ENCODE measurements at places on chromosomes 3 and 15. TPM values are rescaled to one million over a fixed set of nuclear protein-coding genes. Genes with fewer than 3 reads are reported as not detected.

PARP15 gene
- 6.1 TPM for total RNA-seq

ROPN1 gene
- total RNA-seq = not detected

P3H2 gene
- total RNA-seq = 50.4 TPM

GRCh38 chr3:9244495-9245183 is 4.8 kb downstream of the SRGAP3 start:
- no peak overlapping the region for H3K27ac ChIP-seq
- no peaks in the 10 kb centered on the region for H3K36me3 ChIP-seq
- H3K4me1 ChIP-seq = peaks cover 15% of the 10 kb centered on the region
- H3K4me3 ChIP-seq = no peak overlapping the region

- H3K27ac ChIP-seq = no peak overlapping the region
- DNase-seq = no peak
- no peaks in the 10 kb centered on the region for H3K4me1 ChIP-seq
- H3K4me3 ChIP-seq = no peak overlapping the region
These were observed 60.9 kb downstream of the MSL2 start for GRCh38 chr3:136135039-136135802.

GRCh38 chr3:117628823-117629291 is 919.3 kb downstream of the TUSC7 start:
- DNase-seq = peak; percentile 92
- peak overlapping the region; percentile 73 for H3K27ac ChIP-seq
- H3K27me3 ChIP-seq = no peaks in the 10 kb centered on the region
- no peaks in the 10 kb centered on the region for H3K36me3 ChIP-seq

DNA sequence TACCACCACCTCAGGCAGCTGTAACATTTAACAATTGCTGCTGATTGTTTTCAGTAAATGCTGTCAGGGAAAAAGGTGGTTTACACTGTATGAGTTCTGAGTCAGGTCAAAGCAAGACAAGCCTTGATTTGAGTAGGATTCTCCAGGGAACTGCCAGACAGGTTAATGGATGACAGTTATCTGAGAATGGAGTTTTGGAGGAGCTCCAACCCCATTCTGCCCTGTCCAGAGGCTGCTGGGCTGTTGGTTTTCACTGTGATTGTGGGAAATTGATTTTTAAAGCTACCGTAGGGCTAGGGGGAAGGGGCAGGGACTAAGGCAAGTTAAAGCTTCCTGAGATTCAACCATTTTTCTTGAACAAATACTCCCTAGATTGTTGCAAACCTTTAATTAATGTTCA is 39.9 kb downstream of the TICRR start:
- H3K4me3 ChIP-seq = no peak overlapping the region
- no peak overlapping the region for H3K27ac ChIP-seq
- DNase-seq = no peak
- no peaks in the 10 kb centered on the region for H3K36me3 ChIP-seq

CLDN1 gene
- 7.1 TPM for total RNA-seq

DNA sequence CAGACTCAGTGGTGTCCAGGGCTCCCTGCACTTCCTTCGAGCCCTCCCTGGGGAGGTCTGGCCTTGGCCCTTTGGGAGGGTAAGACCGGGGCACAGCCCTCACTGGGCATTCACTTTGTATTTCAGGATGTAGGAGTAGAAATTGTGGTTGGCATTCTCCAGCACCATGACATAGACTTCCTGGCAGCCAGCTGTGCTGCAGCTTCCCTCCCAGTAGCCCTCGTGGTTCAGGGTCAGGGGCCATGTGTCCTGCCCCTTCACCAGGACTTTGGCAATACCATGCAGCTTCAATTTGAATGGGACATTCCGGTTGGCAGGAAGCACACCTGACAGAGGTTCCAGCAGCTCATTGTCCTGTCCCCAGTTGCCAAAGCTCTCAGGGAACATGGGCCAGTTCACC is 47.3 kb downstream of the KY start:
- no peak for DNase-seq
- H3K4me3 ChIP-seq = no peak overlapping the region
- H3K27me3 ChIP-seq = no peaks in the 10 kb centered on the region
